ENCODE measurements at places on chromosomes 2 and 18.

DNA sequence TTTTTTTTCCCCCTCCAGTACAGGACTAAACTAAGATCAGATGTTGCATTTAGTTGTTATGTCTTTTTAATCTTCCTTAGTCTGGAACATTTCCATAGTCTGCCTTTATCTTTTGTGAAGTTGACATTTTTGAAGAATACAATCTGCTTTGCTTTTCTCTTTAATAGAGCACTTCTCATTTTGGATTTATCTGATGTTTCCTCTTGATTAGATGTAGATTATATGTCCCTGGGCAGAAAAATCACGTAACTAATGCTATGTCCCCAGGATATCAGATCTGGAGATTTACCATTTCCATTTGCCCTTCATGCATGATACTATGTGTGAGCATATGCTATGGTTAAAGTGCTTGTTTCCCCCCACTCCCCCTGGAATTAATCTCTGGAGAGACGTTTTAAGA is 6.2 kb downstream of the ZNF638 start:
- DNase-seq, result no peak

DNA sequence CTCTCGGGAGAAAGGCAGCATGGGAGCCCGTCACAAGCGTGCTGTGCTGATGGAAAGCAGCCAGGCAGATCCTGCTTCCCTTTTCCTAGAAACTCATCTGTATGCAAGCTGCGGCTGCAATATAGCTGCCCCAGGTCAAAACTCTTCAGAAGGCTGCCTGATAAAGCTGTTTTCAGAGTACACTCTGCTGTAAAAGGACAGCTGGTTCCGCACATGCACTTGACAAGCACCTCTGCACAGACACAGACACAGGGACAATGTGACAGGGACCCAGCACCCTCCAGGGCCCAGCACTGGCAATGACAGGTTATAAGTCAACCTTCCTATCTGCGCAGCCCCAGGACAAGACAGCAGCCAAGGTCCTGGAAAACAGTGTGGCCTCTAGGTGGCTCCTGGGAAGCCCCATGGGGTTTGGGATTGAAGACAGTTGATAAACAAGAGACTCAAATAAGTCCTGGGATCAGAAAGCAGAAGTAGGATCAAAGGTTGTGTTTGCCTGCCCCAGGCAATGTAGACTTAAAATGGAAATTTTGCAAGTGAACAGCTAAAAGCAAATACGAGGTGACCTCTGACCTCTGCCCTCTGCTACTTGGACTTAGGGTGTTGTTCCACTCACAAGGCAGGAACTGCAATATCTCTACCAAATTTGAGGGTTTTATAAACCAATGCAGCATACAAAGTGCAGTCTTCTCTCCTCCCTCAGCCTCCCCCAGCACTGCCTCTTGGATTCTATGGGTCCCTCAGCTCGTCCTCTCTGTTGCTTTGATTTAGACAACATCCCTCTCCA is 16.9 kb downstream of the SLC66A2 start:
- DNase-seq, result no peak

DNA sequence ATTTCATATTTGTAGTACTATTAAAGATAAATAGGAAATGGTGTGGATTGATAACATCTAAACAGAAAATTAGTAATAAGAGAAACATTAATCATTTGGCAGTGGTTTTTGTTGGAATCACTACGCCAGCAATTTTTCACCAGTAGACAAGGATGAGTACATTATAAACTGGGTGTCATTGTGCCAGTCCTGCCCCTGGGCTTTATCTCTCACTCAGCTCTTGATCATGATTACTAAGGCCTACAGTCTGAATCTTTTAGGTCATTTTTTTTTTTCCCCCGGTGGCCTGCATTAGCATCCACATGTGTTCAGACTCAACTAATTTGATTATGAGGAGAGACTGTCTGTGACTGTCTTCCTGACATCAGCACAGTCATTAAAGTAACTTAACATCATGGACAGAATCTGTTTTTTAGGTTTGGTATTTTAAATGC is 16.2 kb downstream of the GULP1 start:
- no peak for DNase-seq

GRCh38 chr2:223589901-223590300 is 12.3 kb downstream of the SCG2 start:
- no peak for DNase-seq

- no peak for DNase-seq
Measured at GRCh38 chr2:8465560-8465959, 216.3 kb upstream of the ID2 start.

GRCh38 chr2:118992740-118993391 is 50.9 kb downstream of the MARCO start:
- no peak for DNase-seq

- DNase-seq, result no peak
Measured at GRCh38 chr2:156518138-156518537, 82.0 kb downstream of the GPD2 start.

GRCh38 chr2:55087936-55088335 is 37.7 kb upstream of the RTN4 start:
- no peak for DNase-seq

DNA sequence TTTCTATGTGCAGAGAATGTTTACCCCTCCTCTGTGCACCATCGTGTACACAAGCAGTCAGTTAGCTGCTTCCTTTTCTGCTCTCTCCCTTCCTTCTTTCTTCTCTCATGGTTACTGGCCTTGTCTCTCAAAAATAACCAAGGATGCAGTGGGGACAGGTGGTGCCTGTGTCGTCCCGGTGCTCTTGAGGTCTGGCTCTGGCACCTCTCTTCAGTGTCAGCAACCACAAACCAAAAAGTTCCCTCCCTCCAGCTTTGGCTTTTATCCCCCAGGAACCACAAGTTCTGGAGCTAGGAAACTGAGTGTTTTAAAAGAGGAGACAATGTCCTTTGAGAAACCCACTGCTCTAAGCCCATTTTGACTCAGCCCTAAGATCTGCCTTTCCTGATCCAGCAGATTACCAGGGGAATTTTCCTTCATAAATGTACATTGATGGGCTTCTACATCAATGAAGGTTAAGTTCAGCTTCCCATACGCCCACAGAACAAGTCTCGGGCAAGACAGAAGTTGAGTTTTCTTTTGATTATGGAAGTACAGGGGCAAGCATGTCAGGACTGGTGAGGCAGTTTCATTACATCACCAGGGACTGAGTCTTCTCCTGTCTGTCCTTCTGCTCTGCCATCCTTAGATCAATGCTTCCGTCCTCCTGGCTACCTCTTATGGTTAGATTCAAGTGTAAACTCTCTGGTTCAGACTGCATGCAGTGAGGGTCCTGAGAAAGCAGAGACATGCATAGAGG is 232.2 kb downstream of the SETBP1 start:
- DNase-seq, result no peak

DNA sequence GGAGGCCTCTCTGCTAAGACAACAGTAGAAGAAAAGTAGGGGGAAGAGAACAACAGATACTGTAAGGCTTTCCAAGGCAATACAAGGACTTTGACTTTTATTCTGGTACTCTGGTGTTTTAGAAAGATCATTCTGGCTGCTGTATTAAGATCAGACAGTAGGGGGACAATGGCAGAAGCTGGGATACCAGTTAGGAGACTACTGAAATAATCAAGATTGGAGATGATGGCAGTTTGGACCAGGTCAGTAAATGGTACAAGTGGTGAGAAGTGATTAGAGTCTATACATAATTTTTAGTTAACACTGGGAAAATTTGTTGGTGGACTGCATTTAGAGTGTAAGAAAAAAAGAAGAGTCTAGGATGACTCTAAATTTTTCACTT is 139.7 kb downstream of the ROCK1 start:
- DNase-seq, result no peak

- no peak for DNase-seq
Measured at GRCh38 chr18:28161608-28162599, 15.0 kb downstream of the CDH2 start.

GRCh38 chr2:200447139-200447855 is 62.6 kb downstream of the KCTD18 start:
- no peak for DNase-seq

DNA sequence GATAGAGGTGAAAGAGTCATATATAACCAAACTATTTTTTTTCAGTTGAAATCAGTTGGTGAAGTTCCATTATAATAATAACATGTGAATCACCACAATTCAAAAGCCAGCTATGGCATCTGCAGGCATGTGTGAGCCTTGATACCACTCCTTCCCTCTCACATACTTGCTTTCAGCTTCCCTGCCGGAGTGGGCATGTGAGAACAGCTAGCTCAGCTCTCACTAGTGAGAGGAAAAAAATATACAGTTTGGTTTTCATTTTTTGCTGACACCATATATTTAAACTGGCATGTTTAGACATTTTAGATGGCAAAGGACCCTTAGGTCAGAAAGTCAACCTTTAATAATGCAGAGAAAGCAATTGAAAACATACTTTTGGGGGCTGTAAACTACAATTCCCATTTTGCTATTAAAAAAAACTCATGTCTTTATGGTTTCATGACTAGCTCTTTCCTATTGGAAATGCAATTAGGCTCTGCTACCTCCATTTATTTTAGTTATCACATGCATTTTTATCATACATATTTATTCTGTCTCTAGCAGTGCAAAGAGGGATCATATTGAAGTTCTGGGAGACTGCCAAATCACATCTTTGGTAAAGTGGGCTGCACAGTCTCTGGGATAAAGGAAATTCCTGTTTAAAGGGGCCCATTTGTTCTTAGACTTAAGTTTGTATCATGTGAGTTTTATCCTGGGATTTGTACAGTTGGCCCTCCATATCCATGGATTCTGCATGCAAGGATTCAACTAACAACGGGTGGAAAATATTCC is 33.2 kb upstream of the SLC40A1 start:
- DNase-seq, result no peak

DNA sequence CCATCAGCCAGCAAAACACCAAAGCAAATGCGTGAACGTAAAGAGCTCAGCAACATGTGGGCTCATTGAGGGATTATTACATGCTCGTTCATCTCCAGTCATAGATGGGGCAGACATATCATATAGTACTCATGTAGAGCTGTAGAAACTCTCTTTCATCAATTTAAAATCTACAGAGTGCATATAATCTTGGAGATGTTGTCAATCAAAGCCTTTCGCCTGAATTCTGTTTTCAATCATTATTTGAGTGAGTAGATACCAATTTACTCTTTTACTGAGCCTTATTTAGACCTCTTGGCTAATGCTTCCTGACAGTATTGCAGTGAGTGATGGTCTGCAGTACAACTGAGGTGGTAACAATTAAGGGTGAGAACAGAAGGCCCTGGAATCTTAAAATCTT is 7.0 kb downstream of the RIT2 start:
- DNase-seq, result no peak

DNA sequence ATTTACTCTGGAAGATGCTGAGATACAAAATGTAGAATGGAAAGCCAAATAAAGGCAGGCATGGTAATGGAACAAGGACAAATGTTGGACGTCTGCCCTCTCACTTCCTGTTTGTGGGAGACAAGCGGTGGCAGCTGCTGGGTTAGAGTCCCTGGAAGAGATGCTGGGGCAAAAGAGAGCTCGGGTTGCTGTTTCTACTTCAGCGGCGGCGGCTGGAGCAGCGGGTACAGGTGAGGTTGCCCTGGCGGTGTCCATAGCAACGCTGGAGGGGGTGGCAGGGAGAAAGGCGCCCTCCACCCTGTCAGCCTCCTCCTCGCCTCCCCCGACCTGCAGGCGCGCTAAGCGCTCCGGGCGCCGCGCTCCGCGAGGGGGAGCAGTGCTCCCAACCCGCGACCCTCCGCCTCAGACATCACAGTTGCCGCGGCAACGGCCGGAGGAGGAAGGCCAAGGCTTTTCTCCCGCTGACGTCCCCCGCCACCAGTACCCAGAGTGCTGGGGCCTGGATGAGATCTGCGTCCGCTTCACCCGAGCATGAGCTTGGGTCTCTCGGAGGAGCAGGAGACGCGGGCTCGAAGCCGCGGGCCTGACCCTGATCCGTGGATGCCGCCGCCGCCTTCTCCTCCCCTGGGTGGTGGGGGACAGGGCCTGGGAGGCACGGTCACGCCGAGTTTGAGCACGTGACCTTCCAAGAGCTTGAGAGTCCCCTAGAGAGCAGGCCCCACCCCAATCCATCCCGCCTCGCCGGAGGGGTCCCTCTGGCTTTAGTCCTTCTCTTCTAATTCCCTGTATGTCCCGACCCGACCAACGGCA is 65.6 kb downstream of the NOL4 start:
- no peak for DNase-seq

- DNase-seq, result no peak
Measured at GRCh38 chr2:212033888-212034287, 504.7 kb downstream of the ERBB4 start.

- DNase-seq, result no peak
Measured at GRCh38 chr2:121231385-121232000, 53.5 kb downstream of the TFCP2L1 start.

DNA sequence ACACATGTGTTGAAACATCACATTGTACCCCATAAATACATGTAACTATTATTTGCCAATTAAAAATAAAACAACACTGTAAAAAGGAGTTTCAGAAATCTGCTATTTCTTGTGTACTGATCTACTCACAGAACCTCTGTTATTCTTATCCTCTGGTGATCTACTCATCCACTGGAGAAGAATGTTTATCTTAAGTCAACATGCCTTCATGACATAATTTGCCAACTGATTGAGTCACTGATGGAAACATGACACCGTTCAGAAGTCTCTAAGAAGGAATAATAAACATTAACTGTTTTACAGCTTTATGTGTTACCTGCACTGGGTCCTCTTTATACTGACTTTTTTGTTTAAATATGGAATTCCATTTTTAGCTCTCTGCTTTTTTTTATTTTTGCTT is 555.2 kb downstream of the DCDC2C start:
- no peak for DNase-seq

GRCh38 chr2:72830273-72830672 is 4.4 kb upstream of the EXOC6B start:
- DNase-seq, result no peak

- no peak for DNase-seq
Measured at GRCh38 chr18:47215554-47216138, 35.8 kb downstream of the SKOR2 start.

GRCh38 chr18:28692337-28692736 is 515.4 kb upstream of the CDH2 start:
- no peak for DNase-seq

DNA sequence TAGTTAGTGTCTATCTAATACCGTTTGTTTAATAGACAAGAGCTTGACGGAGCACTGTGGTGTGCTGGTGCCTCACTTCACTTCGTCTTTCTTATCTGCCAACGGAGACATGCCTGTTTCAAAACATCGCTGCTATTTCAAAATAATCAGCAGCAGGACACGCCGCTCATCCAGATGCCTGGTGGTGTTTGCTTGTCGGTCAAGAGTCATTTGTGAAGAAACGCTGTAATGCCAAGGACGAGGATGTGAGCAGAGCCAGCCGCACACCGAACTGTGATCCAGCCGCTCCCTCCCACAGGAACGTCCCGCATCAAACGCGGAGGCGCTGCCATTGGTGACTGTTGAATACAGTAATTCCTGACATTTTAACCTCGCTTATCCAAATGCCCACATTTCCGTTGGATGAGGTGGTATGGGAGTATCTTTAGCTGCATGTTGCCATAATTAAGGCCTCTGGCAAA is 432.4 kb downstream of the FBXO15 start:
- no peak for DNase-seq

- no peak for DNase-seq
Measured at GRCh38 chr2:174561283-174561971, 36.2 kb downstream of the WIPF1 start.

DNA sequence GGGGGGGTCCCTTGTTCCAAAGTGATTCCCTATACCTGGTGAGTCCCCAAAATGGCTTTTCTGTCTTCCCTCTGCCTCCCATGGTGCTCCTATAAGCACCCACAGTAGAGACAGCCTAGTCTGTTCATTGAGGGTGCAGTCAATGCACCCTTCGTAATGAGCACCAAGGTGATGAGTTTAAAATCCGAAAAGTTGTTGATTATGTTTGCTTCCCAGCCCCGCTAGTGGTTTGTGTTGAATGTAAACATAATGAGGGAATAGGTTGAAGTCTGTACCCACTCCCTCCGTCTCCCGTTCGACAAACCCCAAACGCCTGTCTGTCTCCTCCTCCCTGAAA is 2.3 kb downstream of the FOSL2 start:
- DNase-seq, result no peak

All from stimulated activated CD4-positive, alpha-beta T cell treated with anti-CD3 and anti-CD28 coated beads, Interleukin-12 subunit alpha, Interleukin-12 subunit beta, amount 100 ng/mL, for 4 hours (primary cell).